Left ventricle myocardium superior (tissue), 1 donor: ENCODE measurements at places on chromosomes 7 and 10. TPM values are rescaled to one million over a fixed set of nuclear protein-coding genes. Genes with fewer than 3 reads are reported as not detected.
A peak's percentile ranks its signal among the peaks of the same experiment; 100 is the strongest.

- no peak for DNase-seq
Observed at GRCh38 chr10:28871665-28872064, 194.3 kb downstream of the BAMBI start.

DNA sequence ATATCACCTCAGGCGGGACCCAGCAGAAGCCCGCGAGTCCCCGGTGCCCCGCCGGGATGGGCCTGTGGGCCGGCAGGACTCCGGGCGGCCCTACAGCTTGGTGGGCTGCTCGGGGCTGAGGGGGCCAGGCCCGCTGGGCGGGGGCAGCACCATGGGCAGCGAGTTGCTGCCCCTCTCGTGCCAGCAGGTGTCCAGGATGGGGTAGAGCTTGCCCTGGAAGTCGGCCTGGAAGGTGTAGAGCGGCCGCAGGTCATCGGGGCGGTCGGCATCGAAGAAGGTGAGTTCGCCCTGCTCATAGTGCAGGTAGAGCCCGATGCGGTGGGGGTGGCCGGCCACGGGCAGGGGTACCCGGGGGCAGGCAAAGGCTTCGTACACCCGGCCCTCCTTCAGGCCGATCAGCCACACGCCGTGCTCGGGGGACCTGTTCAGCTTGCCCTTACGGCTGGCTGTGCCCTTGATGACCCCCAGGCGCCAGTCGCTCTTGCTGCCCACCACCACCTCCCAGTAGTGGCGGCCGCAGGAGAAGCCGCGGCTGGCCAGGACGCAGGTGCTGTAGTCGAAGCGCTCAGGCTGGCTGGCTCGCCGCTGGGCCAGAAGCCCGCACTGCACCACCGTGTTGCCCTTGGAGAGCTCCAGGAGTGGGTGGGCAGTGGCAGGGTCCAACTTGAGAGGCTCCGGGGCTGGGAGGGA is 4.3 kb upstream of the NSUN5 start:
- no peak for DNase-seq

GRCh38 chr7:73737491-73738219 is 947 bp downstream of the ABHD11 start:
- DNase-seq, result no peak

DNA sequence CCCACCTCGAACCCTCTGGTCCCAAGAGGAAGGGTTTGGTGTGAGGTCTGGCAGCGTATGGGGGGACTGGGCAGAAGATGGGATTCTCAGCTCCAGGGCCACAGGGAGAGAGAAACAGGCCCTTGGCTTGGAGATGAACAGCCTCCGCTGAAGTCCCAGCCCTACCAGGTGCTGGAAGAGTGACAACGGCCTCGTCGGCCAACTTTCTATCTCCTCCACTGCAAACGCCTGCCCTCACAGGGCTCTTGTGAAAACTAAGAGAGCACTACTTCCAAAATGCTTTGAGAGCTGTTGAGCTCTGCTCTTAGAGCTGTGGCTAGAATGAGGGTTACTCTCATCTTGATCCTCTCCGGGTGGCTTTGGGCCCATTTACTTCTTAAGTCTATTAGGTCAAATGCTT is 63.5 kb downstream of the AFAP1L2 start:
- peak; percentile 64 for DNase-seq

Gene CYP3A7
- total RNA-seq, result not detected

Gene C10orf62
- 0.35 TPM for total RNA-seq

Gene CAMK1D
- total RNA-seq, result 8.9 TPM

- DNase-seq, result no peak
Observed at GRCh38 chr7:157211690-157212089, 73.0 kb downstream of the UBE3C start.

- no peak for DNase-seq
Observed at GRCh38 chr10:5766189-5766588, 47.0 kb downstream of the GDI2 start.

DNA sequence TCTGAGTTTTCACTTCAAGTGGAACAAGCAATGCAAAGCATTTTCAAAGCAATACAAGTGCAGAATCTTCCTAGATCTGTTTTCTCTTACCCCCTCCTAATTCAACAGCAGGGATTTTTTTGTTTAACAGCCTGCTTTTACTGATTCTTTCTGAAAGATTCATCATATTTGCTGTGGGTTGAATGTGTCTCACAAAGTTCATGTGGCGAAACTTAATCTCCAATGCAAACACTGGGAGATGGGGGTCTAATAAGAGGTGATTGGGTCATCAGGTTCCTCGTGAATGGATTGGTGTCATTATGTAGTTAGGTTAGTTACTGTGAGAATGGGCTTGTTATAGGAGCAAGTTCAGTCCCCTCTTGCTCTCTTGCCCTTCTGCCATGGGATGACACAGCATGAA is 107.6 kb downstream of the CNNM2 start:
- no peak for DNase-seq

Gene CRYGN
- total RNA-seq, result not detected

Gene IGFBP1
- not detected for total RNA-seq

GRCh38 chr7:83178066-83178465 is 15.4 kb upstream of the PCLO start:
- DNase-seq, result no peak

GRCh38 chr7:92778972-92779371 is 57.4 kb downstream of the CDK6 start:
- no peak for DNase-seq

DNA sequence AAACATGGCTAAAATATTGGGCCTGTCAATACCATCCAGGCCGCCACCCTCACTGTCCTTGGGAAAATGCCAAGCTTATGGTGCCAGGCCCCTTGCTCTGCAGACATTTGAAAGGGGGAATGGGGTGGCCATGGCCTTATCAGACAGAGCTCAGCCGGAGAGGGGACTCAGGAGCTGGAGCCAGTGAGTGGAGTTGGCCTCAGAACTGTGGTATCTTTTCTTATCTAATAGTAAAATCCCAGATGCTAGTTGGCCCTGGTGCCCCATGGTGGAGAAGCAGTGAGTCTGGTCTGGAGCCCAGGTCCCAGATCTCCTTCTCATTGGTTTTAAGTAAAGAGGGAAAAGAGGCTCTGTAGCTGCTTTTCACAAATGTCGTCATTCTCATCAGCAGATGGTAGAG is 49.6 kb upstream of the SORCS3 start:
- no peak for DNase-seq

- no peak for DNase-seq
Observed at GRCh38 chr10:73774637-73775036, 7.2 kb upstream of the CHCHD1 start.

- DNase-seq, result no peak
Observed at GRCh38 chr7:73742338-73742752, 3.7 kb upstream of the ABHD11 start.

DNA sequence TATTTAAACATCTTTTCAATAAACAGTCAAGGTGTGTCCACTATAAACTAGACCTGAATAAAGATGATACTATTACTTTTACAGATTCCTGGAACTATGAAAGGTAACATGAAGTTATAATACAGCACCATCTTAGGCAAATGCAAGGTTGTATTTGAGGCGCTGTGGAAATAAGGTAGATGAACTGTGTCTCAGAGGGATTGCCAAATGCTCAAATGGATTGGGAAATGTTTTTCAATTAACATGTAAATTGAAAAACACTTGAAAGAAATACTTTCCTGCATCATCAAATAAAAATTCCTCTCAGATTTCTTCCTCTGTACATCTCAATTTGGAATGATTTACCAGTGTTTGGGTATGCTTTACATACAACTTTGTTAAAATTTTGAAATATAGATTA is 139.4 kb downstream of the DKK1 start:
- no peak for DNase-seq

- DNase-seq, result no peak
Observed at GRCh38 chr7:87510411-87510875, 35.0 kb upstream of the ABCB4 start.

GRCh38 chr7:129845972-129846327 is 106.8 kb downstream of the UBE2H start:
- DNase-seq, result no peak

DNA sequence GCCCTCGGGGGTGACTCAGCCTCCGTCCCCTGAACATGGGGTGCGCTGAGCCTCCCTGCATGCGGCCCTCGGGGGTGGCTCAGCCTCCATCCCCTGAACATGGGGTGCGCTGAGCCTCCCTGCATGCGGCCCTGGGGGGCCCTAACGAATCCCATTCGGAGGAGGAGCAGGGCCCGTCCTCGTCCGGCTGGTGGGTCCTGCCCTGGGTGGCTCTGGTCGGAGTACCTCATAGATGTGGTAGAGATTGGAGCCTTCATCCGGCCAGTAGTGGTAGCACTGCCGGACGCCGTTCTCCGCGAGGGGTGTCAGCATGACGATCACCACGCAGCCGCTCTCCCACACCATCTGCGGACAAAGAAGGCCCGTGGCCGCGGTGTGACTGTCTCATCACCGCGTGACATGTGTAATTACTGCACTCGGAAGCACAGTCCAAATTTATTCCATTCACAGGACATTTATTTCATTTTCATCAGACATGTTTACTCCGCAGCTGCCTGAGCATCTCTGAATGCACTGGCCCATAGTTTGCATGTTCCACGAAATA is 241.1 kb downstream of the DNAJB6 start:
- no peak for DNase-seq

GRCh38 chr7:28017372-28017771 is 163.2 kb downstream of the JAZF1 start:
- DNase-seq, result no peak

Gene CDHR3
- 0.89 TPM for total RNA-seq

Gene RTKN2
- not detected for total RNA-seq

Gene SFTPA2
- 0.35 TPM for total RNA-seq

Gene FGFR2
- total RNA-seq, result 0.17 TPM

GRCh38 chr10:47160967-47161366 is 139.0 kb upstream of the GDF10 start:
- no peak for DNase-seq

DNA sequence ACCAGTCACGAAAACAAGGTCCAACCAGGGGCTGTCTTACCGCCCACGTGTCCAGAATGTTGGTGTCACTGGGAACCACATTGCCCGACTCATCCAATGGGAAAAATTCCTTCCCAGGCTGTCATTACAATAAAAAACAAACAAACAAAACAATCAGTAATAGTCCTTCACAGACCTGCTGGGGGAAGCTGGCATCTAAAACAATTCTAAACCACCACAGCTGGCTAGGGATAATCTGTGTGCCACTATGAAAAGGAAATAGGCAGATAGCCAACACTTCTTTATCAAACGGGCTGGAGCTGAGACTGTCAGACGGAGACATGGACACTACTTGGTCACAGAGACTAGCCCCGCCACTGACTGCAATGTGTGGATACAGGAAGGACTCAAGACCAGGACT is 9.2 kb downstream of the AKR1B1 start:
- no peak for DNase-seq

- DNase-seq, result peak; percentile 51
Observed at GRCh38 chr7:69412331-69413146, 185.7 kb upstream of the AUTS2 start.

DNA sequence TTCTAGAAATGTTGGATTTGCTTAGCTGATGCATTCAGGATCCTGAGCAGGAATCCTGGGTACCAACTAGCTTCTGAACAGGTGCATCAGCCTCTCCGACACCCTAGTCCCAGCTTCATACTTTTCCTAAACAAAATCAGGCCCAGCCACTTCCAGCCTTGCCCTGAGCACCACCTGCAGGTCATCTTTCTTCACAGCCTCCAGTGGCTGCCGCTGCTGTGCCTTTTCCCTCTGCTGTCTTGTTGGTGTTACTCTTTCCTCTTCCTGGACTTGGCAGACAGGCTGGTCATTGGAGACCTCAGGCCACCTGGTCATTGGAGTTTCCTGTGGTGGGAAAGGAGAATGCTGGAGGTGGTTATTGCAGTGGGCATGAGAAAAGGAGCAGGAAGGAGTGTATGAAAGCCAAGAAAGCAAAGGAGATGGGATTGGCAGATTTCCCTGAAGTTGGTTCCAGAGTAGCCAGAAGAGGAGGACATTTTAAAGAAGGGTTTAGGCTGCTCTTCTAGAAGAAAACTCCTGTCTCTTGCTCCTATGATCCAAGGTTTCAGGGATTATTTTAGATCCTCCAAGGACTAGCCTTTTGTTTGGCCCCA is 48.2 kb upstream of the NFKB2 start:
- DNase-seq, result peak; percentile 55

Gene GPC2
- 0.35 TPM for total RNA-seq
